ENCODE measurements at places on chromosomes 1 and 21.
A peak's percentile ranks its signal among the peaks of the same experiment; 100 is the strongest.

- H3K36me3 ChIP-seq, result peaks cover 6% of the 10 kb centered on the region
- no peaks in the 10 kb centered on the region for H3K27me3 ChIP-seq
- no peak overlapping the region for H3K4me3 ChIP-seq
- peaks cover 40% of the 10 kb centered on the region for H3K4me1 ChIP-seq
- no peak for DNase-seq
These were observed 27.2 kb downstream of the SYT6 start for GRCh38 chr1:114126261-114127095.

DNA sequence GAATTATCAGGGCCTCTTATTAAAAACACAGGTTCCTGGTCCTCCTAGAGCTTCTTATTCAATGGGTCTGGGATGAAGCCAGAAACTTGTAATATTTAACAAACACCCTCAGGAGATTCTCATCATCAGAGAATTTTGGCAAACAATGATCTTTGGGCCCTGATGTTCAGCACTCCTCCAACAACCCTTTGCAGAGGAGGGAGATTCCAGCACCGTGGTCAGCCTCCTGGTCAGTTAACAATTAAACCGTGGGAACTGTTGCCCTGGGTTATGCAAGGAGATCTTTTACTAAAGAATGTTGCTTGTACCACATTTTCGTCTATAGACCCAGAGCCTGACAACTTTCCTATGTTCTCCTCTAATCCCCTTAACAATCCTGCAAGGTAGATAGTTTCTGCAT, 294.4 kb downstream of the PLPP3 start:
- H3K27me3 ChIP-seq, result no peaks in the 10 kb centered on the region
- H3K4me3 ChIP-seq, result no peak overlapping the region
- no peak for DNase-seq

GRCh38 chr21:38327984-38328383, 71.2 kb downstream of the KCNJ15 start:
- peaks cover 12% of the 10 kb centered on the region for H3K4me1 ChIP-seq
- H3K27ac ChIP-seq, result no peak overlapping the region
- no peaks in the 10 kb centered on the region for H3K27me3 ChIP-seq
- no peak overlapping the region for H3K4me3 ChIP-seq

GRCh38 chr1:234125283-234125682, 220.8 kb downstream of the SLC35F3 start:
- peaks cover 14% of the 10 kb centered on the region for H3K4me1 ChIP-seq
- H3K4me3 ChIP-seq, result no peak overlapping the region
- peaks cover 26% of the 10 kb centered on the region for H3K27me3 ChIP-seq
- peak; percentile 59 for DNase-seq
- no peaks in the 10 kb centered on the region for H3K36me3 ChIP-seq

- peak within 1 kb of the TSS; percentile 86 for H3K4me3 ChIP-seq
- H3K4me1 ChIP-seq, result peaks cover 37% of the 10 kb centered on the region
- peaks cover 96% of the 10 kb centered on the region for H3K27me3 ChIP-seq
- H3K36me3 ChIP-seq, result peaks cover 3% of the 10 kb centered on the region
These were observed at the start of gene DMRTA2 for GRCh38 chr1:50422946-50423669. Gene DMRTA2, minus strand, starts transcription at chr1:50423443. Its CDS starts 1,907 bp downstream, at chr1:50421536.

- H3K4me1 ChIP-seq, result no peaks in the 10 kb centered on the region
- no peak overlapping the region for H3K27ac ChIP-seq
- no peaks in the 10 kb centered on the region for H3K27me3 ChIP-seq
- no peak overlapping the region for H3K4me3 ChIP-seq
- DNase-seq, result no peak
These were observed 555.6 kb downstream of the LTN1 start for GRCh38 chr21:28437061-28437460.

DNA sequence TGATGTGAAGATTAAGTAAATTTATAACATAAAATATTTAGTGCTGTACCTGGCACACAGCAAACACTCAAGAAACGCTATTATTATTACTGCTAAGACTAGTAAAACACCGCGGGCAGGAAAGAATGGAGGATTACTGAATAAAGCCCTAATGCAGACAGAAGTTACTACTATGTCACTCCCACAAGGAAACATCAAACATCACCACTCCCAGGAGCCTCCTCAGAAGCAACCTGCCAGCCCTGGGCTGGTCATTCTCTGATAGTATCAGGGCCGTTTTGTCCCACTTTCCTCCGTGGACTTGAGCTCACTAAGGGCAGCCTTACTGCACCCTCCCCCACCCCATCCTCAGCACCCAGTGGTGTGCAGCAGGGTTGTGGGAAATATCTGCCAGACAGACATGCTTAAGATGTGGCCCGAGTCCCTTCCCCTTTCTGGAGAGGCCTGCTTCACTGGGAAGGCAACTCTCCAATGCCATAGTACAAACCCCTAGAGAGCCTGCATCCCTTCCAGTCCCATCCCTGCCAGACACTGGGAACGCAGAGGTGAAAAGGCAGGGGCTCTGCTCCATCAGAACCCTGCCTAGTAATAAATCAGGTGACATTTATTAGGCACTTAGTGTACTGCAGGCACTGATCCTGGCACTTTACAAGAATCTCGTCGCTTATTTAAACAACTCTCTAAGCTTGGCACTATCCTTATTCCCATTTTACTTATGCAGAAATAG, 41.7 kb upstream of the ECE1 start:
- H3K36me3 ChIP-seq, result no peaks in the 10 kb centered on the region
- no peak overlapping the region for H3K27ac ChIP-seq
- peaks cover 52% of the 10 kb centered on the region for H3K4me1 ChIP-seq
- no peak overlapping the region for H3K4me3 ChIP-seq

DNA sequence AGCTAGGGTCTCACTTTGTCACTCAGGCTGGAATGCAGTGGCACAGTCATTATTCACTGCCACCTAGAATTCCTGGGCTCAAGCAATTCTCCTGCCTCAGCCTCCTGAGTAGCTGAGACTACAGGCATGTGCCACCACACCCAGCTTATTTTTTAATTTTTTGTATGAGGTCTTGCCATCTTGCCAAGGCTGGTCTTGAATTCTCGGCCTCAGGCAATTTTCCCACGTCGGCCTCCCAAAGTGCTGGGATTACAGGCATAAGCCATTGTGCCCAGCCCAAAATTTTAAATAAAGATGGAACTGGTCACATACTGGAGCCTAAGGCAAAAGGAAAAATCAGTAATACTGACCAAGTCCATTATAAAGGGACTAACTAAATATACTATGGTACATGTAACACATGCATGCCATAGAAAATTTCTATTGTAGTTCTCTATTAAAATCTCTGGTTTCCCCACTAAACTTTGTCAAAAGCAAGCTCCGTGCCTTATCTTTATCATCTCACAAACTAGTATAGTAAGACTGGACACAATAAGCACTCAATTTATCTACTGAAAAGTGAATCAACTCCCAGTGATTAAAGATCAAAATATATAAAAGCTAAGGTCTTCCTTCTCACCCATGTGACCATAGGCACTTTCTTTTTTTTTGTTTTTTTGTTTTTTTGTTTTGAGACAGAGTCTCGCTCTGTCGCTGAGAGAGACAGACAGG, 61.6 kb downstream of the HSF2BP start:
- H3K4me3 ChIP-seq, result no peak overlapping the region
- no peak for DNase-seq
- H3K4me1 ChIP-seq, result peaks cover 24% of the 10 kb centered on the region
- H3K27me3 ChIP-seq, result peaks cover 3% of the 10 kb centered on the region

DNA sequence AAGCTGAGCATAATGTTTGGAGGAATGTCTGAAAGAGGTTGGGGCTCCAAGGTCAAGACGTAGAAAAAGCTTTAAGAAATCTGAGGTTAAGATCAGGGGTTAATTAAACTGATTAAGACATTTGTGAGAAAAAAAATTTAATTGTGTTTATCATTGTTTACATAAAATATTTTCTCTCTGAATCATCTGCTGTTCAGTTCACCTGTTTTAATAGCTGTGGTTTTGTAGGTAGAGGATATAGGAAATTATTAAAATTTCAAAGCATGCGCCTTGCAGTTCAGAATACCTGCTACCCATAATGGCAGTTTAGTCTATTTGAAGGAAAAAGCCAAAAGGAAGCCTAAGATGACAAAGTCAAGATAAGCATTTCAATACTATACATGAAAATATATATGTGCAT, 153.2 kb downstream of the SPATA46 start:
- H3K4me1 ChIP-seq, result peaks cover 60% of the 10 kb centered on the region
- H3K4me3 ChIP-seq, result no peak overlapping the region
- no peak overlapping the region for H3K27ac ChIP-seq

GRCh38 chr1:57131257-57131656, 165.4 kb upstream of the C8B start:
- DNase-seq, result no peak
- H3K4me3 ChIP-seq, result no peak overlapping the region
- no peaks in the 10 kb centered on the region for H3K36me3 ChIP-seq
- no peaks in the 10 kb centered on the region for H3K27me3 ChIP-seq
- peaks cover 4% of the 10 kb centered on the region for H3K4me1 ChIP-seq

Data from neural crest cell (in vitro differentiated cells).